ENCODE measurements at places on chromosomes 16 and 17. TPM values are rescaled to one million over a fixed set of nuclear protein-coding genes. Genes with fewer than 3 reads are reported as not detected.

Gene TMC8
- 0.22 TPM for total RNA-seq

Gene GGT6
- not detected for total RNA-seq

Gene TMEM11
- total RNA-seq: 68.1 TPM

Gene ITGAX
- total RNA-seq: 1.1 TPM

Gene SLC16A11
- not detected for total RNA-seq

Gene G6PC1
- not detected for total RNA-seq

Gene RCVRN
- total RNA-seq: not detected

Gene KRT32
- not detected for total RNA-seq

Gene CETP
- total RNA-seq: not detected

Gene NPIPA7
- total RNA-seq: 14.1 TPM

Gene TLCD3B
- 0.43 TPM for total RNA-seq

Gene EFCAB13
- 1.8 TPM for total RNA-seq

Gene MYH2
- not detected for total RNA-seq

Gene RAB11FIP4
- total RNA-seq: 1.7 TPM

Gene CTRB2
- not detected for total RNA-seq

Gene ADGRG3
- 0.41 TPM for total RNA-seq

Gene DYNLRB2
- not detected for total RNA-seq

Gene PSME3
- total RNA-seq: 243 TPM

Gene RAB37
- total RNA-seq: 1.3 TPM

Gene HAS3
- 37.5 TPM for total RNA-seq

Gene ERN1
- 3.6 TPM for total RNA-seq

Gene IL21R
- total RNA-seq: 0.03 TPM

Gene GRAP
- total RNA-seq: 0.38 TPM

Gene CHST5
- 0.16 TPM for total RNA-seq

Gene P2RX1
- total RNA-seq: not detected

Gene HOXB3
- total RNA-seq: 5.0 TPM

Gene CD300H
- 0.27 TPM for total RNA-seq

Gene TMEM106A
- 0.84 TPM for total RNA-seq

Gene CCL4L2
- total RNA-seq: not detected

Gene OTOA
- total RNA-seq: 0.10 TPM

Gene MT1H
- not detected for total RNA-seq

Gene KRT33B
- not detected for total RNA-seq

Gene PIK3R6
- total RNA-seq: not detected

Gene AGRP
- total RNA-seq: not detected

Gene TGFB1I1
- 45.9 TPM for total RNA-seq

Gene CPHXL2
- not detected for total RNA-seq

Gene SSTR5
- total RNA-seq: 0.38 TPM

Gene CACNG1
- 0.21 TPM for total RNA-seq

Gene OTOP2
- 0.08 TPM for total RNA-seq

Gene KRT25
- total RNA-seq: not detected

Gene SLFN14
- not detected for total RNA-seq

Gene KRTAP4-1
- total RNA-seq: 0.10 TPM
